IPS DF 6.9 (cell line): ENCODE measurements at places on chromosomes 3 and 15.

GRCh38 chr3:58683001-58683458 lies 16.5 kb upstream of the FAM3D start:
- no peak for DNase-seq

DNA sequence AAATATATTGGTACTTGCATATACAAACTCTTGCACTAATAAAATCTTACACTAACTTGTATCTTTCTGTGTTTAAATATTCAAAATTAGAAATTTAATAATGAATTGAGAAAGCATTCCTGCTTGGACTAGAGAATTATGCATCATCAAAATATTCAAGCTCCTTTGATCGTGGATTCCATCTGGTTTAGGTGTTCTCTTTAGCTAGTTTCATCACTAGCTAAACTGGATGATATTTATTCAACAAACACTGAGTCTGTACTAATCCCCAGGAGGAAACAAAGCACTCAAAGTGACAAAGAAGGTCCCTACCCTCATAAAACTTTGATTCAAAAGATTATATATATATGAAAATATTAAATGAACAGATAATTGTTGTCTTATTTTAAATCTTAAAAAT lies 1360.9 kb upstream of the ALCAM start:
- no peak for DNase-seq

DNA sequence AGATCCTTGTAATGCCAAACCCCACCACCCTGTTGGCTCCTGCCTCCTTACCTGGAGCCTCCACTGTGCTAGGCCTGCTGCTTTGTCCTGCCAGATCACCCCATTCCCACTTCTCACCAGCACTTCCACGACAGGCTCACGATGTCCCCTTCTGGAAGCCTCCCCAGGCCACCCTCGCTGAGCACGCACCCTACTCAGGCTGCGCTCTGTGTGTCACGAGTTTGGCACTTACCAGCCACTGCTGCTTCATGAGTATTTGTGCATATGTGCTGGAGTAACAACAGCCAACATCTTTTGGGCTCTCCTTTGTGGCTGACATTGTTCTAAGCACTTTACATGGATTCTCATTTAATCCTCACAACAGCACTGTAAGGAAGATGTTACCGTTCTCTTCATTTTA lies 58.1 kb downstream of the PDIA5 start:
- no peak for DNase-seq

DNA sequence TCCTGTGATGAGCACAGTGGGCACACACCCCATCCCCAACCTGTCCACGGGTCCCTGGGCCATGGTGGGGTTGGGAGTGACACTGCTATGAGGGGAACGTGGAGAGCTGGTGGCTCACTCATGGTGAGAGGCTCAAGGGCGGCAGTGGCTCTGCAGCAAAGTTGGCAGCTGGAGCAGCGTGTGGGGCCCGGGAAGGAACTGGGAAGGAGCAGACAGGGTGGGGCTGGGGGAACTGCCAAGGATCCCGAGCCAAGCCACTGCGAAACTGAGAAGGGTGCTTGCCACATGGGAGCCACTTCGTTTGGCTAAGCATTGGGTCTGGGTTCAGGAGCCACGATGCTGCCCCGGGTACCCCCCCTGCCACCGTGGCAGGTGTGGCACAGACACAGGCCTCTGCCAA lies 80.1 kb downstream of the SNRK start:
- DNase-seq: no peak

DNA sequence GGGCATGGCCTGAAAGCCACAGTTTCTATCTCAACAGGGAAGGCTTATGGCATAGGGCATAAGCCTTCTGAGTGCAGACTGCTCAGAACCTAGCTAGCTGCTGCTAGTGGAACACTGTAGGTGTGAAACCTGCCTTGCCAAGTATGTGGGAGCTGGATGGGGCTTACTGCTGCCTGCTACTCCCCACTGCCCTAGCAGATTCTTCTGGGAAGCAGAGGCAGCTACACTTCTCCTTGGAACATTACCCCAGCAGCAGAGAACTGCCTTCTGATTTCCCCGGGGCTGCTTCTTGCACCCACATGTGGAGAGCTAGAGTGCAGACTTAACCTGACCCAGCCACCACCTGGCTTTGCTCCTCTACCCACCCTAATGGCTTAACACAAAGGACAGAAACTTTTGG lies 215.7 kb downstream of the POLQ start:
- no peak for DNase-seq

GRCh38 chr15:85778107-85778776 lies 16.5 kb downstream of the KLHL25 start:
- no peak for DNase-seq

DNA sequence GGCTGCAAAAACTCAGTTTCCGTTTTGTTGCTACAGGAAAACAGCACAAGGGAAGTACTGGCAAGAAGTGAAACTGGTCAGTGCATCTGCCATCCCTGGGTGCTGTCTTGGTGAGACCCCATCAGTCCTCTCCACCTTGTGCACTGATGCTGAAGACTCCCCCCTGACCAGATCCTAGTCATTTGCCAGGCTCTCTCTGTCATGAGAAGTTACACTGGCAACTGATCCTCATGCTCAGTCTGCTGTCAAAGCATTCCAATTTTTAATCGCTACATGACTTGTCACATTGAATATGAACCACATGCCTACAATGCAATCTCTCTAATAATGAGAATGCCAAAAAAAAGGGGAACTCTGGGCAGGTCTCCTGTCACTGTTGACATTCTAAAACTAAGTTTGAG lies 296.5 kb downstream of the ZIC1 start:
- DNase-seq: no peak

DNA sequence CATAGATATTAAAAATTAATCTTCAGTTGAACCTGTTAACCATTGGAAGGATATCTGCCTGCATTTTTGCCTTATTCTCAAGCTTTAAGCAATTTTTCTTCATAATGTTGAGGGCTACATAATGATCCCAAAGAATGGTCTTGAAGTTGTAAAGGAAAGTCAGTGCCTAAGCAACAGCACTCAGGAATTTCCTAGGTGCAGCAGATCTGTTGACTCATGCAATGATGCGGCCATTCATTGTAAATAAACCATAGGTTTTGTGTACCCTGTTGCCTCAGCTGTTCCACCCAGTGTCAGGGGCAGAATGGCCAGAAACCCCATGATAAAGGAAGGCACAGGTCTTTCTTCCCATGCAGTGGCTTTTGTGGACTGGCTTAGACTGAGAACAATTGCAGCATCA lies 78.4 kb upstream of the TRIM42 start:
- DNase-seq: no peak

DNA sequence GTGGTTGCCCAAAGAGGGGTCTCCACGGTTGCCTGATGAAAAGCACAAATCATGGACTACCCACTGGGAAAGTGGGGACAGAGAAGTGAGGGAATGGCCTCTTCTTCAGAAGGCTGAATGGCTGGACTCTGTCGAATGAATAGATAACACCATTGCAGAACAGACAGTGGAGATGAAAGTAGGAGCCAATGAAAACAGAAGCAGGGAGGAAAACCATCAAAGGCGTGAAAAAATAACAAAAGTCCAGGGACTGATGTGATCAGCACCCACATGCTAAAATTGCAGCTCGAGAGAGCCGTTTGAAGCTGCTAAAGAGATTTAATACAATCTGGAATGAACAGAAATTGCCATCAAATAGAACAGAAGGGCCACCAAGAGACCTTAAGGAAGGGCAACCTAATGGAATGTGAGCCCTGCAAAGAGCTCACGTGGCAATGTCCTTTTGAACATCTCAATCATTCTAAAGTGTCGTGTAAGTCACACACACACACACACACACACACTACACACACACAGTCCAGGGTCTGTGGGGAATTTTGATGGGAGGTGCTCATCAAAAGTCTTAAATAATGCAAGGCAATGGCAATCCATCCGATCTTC lies 130.9 kb upstream of the ICE2 start:
- DNase-seq: no peak

- no peak for DNase-seq
Measured at GRCh38 chr3:59404064-59404463, 354.2 kb upstream of the CFAP20DC start.
